ENCODE measurements at places on chromosomes 6 and 20.

GRCh38 chr20:53216856-53217576, 244.9 kb downstream of the TSHZ2 start:
- DNase-seq = peak; percentile 89

- DNase-seq = no peak
Measured at GRCh38 chr6:41288030-41288753, 1.7 kb upstream of the TREM1 start.

DNA sequence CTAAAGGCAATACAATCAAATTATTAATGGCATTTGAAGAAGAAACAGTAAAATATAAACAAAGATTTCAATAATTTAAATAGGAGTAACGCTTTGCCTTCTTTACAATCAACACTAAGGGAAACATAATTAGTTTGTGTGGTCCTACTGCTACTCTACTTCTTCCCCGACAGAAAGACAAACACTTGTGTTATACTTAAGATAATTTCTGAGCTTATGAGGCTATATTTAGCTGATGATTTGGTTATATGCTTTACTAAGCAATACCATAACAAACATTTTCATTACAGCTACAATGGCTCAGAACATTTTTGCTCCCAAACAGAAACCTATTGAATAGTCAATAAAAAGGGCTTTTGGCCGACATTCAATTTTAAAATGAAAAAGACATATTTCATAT, 1217.2 kb upstream of the GJE1 start:
- DNase-seq = no peak

GRCh38 chr6:62265906-62266525, 20.0 kb downstream of the KHDRBS2 start:
- DNase-seq = no peak

DNA sequence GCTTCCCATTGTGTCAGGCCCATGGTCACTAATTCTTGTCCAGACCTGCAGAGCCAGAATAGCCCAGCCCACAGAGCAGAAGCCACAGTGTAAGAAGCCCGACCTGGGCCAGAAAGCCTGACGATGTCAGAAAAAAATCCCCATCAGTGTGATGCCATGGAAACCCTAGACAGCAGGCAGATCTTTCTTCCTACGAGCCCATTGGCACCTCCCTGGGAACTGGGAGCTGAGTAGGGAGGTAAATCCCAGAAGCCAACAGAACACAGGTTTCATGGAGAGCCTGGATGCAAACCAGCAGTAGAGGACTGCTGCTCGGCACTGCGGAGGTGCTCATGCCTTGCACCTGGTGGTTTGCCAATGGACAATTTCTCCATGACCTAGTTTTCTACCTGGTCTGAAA, 82.2 kb upstream of the SLC22A16 start:
- no peak for DNase-seq

- DNase-seq = no peak
Measured at GRCh38 chr20:39702701-39703349, 740.7 kb downstream of the DHX35 start.

- no peak for DNase-seq
Measured at GRCh38 chr20:44008806-44009678, 94.4 kb downstream of the TOX2 start.

GRCh38 chr20:64080813-64081623, 1.1 kb downstream of the OPRL1 start:
- no peak for DNase-seq

DNA sequence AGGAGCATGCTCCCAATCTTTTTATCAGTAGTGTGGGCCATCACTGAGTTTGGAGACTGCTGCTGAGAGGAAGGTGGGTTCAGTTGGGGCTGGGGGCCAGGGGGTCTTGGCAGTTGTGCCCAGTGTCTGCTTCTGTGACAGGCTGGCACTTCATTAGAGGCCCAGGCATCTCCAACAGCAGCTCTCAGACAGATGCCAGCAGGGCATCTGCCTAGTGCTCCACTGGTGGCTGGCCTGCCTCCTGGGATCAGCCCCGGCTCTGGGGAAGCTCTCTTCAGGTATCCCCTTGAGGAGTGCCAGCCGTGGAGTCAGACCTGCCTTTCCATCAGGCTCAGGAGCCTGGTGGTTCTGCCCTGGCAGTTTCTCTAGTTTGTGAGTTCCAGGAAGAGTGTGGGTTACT, 77.3 kb downstream of the DTD1 start:
- no peak for DNase-seq

- DNase-seq = no peak
Measured at GRCh38 chr20:49699200-49699992, 14.3 kb downstream of the B4GALT5 start.

All from stimulated activated CD4-positive, alpha-beta T cell treated with anti-CD3 and anti-CD28 coated beads, Interleukin-4, amount 100 ng/mL, for 1 hour (primary cell).